A549 treated with dexamethasone at 1 μM for 4 hours (cell line): ENCODE measurements at places on chromosomes 3 and 15. TPM values are rescaled to one million over a fixed set of nuclear protein-coding genes. Genes with fewer than 3 reads are reported as not detected.

The PRSS50 gene
- not detected in 5 replicates for total RNA-seq

The ITIH1 gene
- 0.06 TPM in 1 of 5 replicates, not detected in the others for total RNA-seq

The ANKUB1 gene
- total RNA-seq, result not detected in 5 replicates

The NOX5 gene
- 0.10 to 0.34 TPM (median 0.19 TPM) in 5 replicates for total RNA-seq

The EFCC1 gene
- total RNA-seq, result not detected in 5 replicates

The GOLGA8N gene
- total RNA-seq, result 0.80 to 1.4 TPM (median 1.0 TPM) in 5 replicates

The ARPIN gene
- total RNA-seq, result 10.3 to 14.4 TPM (median 13.8 TPM) in 5 replicates

The GXYLT2 gene
- 1.0 to 1.5 TPM (median 1.2 TPM) in 5 replicates for total RNA-seq

The SLC28A1 gene
- 0.04 TPM in 1 of 5 replicates, not detected in the others for total RNA-seq

The KCNH8 gene
- total RNA-seq, result not detected in 5 replicates

The ACAN gene
- 0.82 to 1.2 TPM (median 1.2 TPM) in 5 replicates for total RNA-seq

The KBTBD12 gene
- not detected in 5 replicates for total RNA-seq

The AMT gene
- total RNA-seq, result 0.14 to 0.37 TPM (median 0.22 TPM) in 5 replicates

The HDGFL3 gene
- 59.5 to 72.8 TPM (median 67.3 TPM) in 5 replicates for total RNA-seq

The CSTA gene
- 0.58 to 1.6 TPM (median 1.0 TPM) in 5 replicates for total RNA-seq

The LMAN1L gene
- 0.04 TPM in 1 of 5 replicates, not detected in the others for total RNA-seq

The LRRC15 gene
- total RNA-seq, result 0.12 to 0.25 TPM (median 0.14 TPM) in 5 replicates

The GLDN gene
- total RNA-seq, result 0.01 to 0.09 TPM (median 0.04 TPM) in 4 of 5 replicates, not detected in the other

The DPPA2 gene
- total RNA-seq, result 0.06 TPM in 1 of 5 replicates, not detected in the others

The SH2D7 gene
- not detected in 5 replicates for total RNA-seq

The NECTIN3 gene
- total RNA-seq, result 17.5 to 30.3 TPM (median 25.2 TPM) in 5 replicates

The ZNF35 gene
- total RNA-seq, result 5.1 to 6.5 TPM (median 5.4 TPM) in 5 replicates

The GNB4 gene
- total RNA-seq, result 12.0 to 22.0 TPM (median 19.4 TPM) in 5 replicates

The PSTPIP1 gene
- total RNA-seq, result 0.21 to 0.43 TPM (median 0.25 TPM) in 5 replicates

The IL17RE gene
- 0.88 to 1.7 TPM (median 1.5 TPM) in 5 replicates for total RNA-seq

The DISP2 gene
- total RNA-seq, result 1.1 to 1.9 TPM (median 1.5 TPM) in 5 replicates

The CEP97 gene
- total RNA-seq, result 3.3 to 6.4 TPM (median 5.2 TPM) in 5 replicates

The ASB14 gene
- not detected in 5 replicates for total RNA-seq

The CLSTN2 gene
- total RNA-seq, result 0.02 to 0.07 TPM (median 0.06 TPM) in 5 replicates
